Fibroblast of mammary gland (primary cell): ENCODE measurements at places on chromosomes 12 and 14.

- peak; percentile 99 for DNase-seq
Observed at GRCh38 chr14:68140076-68140741, 320.6 kb downstream of the RAD51B start.

DNA sequence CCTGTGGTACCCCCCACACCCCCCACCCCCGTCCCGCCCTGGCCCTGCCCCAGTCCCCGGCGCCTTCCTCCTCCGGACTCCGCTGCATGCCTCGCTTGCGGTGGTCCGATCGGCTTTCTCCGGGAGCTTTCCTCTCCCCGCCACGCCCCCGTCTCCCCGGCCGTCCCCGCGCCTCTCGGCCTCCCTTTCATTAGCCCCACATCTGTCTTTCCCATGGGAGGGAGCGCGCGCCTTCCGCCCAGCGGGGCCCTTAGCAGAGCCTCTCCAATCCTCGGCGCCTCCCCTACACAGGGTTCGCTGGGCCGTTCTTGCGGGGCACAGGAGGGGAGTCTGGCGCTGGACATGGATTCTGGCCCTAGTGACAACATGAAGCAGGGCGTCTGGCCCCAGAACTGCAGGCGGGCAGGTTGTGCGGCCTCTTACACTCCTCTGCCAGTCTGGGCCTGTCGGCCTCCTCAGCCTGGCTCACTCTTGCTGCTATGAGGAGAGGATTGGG, 1.5 kb upstream of the EFS start:
- DNase-seq = no peak

DNA sequence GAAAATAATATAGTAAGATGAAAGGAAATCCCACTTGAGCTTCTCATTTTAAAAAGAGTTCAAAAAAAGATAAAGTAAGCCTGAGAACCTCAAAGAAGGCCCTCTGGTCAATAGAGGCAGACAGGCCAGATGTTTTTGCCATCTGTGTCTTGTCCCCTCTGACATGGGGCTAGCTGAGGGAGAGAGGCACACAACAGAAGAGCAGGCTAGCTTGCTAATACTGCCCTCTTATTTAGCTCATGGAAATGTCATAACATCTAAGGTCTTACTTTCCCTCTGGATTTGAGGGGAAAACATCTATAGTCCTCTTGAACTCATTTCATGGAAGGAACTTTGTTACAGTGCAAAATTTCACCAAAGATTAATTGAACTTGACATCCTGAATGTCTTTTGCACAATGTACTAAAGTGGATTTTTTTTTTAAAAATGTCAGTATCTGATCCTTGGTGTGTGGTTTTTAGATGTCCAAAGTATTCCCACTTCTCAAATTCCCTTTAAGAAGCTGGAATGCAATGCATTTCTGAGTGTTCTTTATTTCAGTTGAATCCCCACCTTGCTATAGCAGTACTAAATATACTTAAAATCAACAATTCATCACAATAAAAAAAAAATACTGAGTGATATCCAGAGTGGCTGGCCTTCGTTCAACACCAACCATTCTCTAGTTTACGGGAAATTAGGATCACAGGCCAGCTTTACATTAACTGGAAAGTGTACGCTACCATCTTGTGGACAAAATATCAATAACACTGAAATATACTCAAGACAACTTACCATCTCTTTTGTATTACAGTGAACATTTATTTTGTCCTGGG, 176.7 kb downstream of the PAH start:
- DNase-seq = peak; percentile 47

- DNase-seq = peak; percentile 71
Observed at GRCh38 chr14:91649930-91650329, 82.0 kb downstream of the CATSPERB start.

- DNase-seq = peak; percentile 39
Observed at GRCh38 chr14:50037852-50038251, 78.5 kb downstream of the VCPKMT start.

DNA sequence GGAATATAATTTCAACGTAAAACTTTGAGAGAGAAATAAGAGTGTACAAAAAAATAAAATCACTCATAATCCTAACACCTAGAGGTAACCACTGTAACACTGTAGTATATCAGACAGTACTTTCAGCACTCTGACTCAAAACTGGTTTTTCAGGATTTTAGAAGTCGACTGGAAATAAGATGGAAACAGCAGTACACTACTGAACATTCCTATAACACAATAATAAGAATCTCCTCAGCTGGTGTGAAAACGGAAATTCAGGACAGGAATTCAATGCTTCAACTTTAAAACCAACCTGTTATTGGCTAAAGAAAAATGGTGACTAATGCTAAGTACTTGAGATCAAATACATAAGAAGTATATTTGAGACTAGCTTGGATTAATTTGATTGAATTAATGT, 12.3 kb upstream of the PITPNM2 start:
- DNase-seq = no peak

DNA sequence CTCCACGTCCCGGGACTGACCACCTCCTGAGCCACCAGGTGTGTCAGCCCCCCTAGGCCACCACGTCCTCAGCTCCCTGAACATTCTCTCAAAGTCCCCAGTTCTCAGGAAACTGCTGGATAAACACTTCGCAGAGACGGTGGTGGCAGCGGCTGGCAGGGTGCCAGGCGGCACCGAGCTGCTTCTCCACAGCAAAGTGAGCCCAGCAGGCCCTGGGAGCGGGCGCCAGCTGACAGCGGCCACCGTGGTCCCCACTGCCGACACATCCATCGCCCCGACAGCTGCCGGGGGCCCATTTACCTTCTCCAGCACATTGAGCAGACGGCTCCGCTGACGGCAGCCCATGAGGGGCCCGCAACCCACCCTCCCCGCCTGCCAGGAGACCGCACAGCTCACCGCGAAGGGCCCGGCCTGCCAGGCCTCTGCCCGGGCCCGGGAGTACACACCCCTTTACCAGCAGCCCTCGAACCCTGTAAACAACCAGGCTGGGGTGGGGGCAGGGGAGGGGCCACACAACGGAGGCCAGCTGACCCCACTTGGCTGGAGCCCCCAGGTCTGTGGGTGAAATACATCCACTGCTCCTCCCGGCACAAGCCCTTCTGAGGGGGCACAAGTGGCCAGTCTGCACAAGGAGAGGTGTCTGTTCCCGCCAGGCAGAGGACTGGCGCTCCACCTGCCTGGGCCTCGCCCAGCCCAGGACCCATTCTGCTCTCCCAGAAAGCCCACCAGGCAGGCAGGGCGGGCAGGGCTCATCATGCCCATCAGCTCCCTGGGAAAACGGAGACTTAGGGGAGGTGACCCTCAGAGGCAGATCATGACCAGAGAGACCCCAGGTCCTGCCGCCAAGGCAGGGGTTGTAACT, 10.5 kb downstream of the AKT1 start:
- no peak for DNase-seq

- peak; percentile 35 for DNase-seq
Observed at GRCh38 chr12:70178038-70178437, 65.2 kb upstream of the CNOT2 start.

- DNase-seq = no peak
Observed at GRCh38 chr14:43308421-43309110, 1198.5 kb downstream of the FSCB start.

- DNase-seq = no peak
Observed at GRCh38 chr12:129693731-129694130, 210.1 kb downstream of the TMEM132D start.

DNA sequence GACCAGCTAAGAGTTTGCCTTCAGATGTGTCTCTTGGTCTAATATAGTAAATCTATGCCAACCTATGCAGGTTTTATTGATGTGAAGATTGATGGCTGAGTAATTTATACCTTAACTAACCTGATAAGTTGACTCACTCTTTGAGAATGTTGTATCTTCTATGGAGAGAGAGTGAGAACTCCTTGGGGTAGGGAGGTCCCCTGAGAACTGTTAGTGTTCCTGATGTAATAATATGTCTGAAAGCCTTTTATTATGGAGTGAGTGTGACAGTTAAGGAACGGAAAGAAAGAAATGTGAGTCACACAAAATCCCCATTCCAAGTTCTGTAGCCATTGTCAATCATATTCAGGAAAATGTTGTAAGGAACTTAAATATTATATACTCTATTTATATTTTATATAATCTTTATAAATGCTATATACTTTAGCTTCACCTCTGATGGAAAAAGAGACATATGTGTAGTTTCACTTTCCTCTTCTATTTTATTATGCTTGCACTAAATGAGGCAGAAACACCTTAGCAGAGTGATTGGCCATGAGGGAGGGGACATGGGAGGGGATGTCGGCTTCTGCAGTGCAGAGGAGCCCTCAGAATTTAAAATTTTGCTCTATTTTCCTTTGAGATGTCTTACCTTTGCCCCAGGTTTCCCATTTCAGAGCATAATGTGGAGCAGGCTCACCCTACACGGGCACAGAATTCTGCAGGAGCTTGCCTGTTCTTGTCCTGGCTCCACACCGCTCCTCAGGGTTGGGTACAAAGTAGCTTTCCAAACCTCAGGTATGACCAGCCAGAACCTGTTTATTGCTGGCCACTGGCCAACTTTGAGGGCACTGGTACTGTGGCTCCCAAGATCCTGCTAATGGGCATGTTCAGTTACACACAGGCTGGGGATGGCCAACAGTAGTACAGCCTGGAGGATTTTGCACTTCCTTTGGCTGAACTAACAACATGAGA, 57.7 kb downstream of the ARF6 start:
- peak; percentile 15 for DNase-seq

GRCh38 chr12:122839907-122840554, 4.8 kb downstream of the HIP1R start:
- no peak for DNase-seq

DNA sequence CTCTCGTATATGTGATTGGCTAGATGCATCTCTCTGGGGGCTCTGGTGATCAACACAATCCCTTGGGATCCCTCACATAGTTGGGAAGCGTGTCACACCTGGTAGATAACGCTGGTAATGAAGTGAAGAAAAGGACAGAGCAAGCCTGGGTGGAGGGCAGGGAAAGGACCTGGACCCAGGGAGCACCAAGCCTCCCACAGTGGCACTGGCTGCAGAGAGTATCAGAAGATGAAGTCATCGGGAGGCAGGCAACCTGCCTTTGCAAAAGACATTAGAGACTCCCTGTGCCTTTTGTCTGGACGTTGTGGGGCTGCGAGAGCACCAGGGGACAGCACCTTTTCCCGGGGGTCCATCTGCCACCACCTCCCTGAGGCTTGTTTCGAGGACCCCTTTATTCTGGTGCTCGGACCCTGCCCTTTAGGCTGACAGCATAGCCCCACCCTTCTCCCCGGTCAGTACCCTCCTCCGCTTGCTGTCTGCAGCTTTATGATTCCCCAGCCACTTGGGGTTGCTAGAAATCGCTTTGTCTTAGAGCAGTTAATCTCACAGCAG, 116.4 kb downstream of the EML1 start:
- DNase-seq = peak; percentile 7

- DNase-seq = no peak
Observed at GRCh38 chr12:95804291-95804690, 13.7 kb upstream of the NTN4 start.

GRCh38 chr14:78157494-78158437, 12.4 kb upstream of the NRXN3 start:
- peak; percentile 22 for DNase-seq

DNA sequence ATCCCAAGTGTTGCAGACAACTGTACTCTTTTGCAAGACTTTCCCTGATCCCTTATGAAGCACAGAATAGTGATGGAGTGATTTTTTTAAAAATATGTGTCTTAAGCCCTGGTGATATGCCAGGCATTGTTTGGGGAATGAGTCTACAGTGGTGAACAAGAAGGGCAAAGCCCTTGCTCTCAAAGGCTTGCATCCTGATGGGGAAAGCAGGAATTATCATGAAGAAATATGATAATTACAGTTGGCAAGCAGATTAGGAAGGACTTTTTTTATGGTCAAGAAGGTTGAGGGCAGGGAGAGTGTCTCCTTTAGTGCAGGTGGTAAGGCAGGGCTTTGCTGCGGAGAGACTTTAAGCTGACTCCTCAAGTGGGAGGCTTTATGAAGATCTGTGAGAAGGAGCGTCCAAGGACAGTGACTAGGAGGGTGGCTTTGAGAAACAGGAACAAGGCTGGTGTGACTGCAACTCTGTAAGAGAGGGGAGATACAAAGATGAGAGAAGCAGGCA, 100.2 kb downstream of the SYNE2 start:
- peak; percentile 5 for DNase-seq

- DNase-seq = no peak
Observed at GRCh38 chr14:89201645-89202044, 215.4 kb downstream of the FOXN3 start.

GRCh38 chr12:86623267-86623666, 367.1 kb upstream of the MGAT4C start:
- no peak for DNase-seq

DNA sequence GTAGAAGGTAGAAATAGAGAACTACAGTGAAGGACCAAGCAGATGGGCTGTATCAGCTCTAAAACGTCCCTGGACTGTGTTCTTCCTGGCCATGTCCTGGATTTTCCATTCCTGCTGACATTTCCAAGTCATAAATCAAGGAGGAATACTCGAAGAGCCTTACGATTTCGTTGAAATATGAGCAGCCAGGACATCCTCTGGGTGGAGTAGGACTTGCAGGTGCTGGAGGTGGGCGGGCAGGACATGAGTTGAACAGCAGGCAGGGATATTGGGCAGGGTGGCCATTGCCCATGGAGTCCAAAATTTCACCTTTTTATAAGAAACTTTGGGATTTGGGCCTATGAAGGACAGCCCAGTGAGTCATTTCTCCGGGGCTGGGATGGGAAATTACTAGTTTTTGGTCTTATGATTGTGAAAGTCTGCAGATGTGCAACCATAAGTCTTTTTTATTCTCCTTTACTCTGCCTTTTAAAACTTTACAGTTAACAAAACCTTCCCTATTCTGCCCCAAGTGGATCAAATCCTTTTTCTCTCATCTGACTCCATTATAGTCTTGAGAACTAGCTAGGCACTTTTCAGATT, 88.8 kb downstream of the TMX1 start:
- peak; percentile 86 for DNase-seq

DNA sequence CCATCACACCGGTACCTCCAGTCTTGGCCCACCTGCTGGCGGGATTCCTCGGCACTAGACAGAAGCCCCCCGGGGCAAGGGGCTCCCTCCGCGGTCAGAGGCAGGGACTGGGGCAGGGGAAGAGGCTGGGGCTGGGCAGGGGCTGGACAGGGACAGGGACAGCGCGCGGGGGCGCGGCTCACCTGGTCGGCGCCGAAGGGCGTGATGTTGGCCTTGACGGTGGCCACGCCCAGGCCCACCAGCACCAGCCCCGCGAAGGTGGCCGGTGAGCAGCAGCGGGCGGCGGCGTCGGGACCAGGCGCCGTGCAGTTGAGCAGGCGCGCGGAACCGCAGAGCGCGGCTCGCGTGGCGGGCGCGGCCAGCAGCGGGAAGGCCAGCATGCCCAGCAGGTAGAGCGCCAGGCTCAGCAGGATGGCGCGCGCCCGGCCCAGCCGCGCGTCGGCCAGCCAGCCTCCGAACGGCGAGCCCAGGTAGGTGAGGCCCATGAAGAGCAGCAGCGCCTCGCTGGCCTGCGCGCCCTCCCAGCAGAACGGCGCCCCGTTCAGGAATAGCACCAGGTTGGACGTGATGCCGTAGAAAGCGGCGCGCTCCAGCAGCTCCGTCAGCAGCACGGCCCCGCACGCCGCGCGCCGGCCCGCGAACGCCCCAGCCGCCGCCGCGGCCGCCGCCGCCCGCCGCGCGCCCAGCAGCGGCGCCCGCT, 392 bp downstream of the SLC15A4 start:
- DNase-seq = no peak

DNA sequence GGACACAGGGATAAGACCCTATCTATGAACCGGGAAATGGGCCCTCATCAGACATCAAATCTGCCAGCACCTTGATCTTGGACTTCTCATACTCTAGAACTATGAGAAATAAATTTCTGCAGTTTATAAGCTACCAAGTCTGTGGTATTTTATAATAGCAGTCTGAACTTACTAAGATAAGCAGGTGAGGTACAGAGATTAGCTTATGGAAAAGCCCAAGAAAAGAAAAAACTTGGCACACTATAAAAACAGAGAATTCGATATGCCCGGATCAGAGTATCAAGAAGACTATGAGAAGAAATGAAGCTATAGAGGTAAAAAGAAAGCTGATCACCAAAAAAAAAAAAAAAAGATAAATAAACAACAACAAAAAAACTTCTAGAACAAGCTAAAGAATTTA, 52.6 kb downstream of the EEA1 start:
- DNase-seq = no peak
